ENCODE measurements at places on chromosomes 2 and 18.

DNA sequence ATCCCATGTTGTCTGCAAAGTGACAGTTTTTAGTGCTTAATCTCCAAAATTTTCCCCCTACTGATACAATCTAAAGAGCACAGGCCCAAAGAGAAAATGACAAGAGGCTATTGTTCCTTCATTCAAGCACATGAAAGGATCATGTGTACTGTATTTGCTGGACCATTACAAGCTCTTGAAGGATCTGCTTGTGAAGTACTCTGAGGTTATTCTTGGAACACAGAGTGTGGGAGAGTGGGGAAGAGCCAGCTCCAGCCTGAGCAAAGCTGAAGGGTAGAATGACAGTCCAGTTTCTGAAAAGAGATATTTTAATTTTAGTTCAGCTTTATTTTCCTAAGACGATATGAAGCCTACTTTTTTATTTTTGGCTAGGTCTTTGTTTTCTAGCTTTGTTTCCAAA is 112.2 kb downstream of the GALNT3 start:
- DNase-seq: no peak

GRCh38 chr18:58762781-58763171 is 91.5 kb downstream of the MALT1 start:
- DNase-seq: no peak

- DNase-seq: no peak
These were observed 42.8 kb downstream of the METTL8 start for GRCh38 chr2:171390941-171391516.

GRCh38 chr2:70043252-70043875 is 43.9 kb upstream of the PCBP1 start:
- no peak for DNase-seq
